ENCODE measurements at places on chromosomes 12 and 14.

GRCh38 chr14:20687362-20688166 is 1.0 kb upstream of the ANG start:
- DNase-seq = no peak

DNA sequence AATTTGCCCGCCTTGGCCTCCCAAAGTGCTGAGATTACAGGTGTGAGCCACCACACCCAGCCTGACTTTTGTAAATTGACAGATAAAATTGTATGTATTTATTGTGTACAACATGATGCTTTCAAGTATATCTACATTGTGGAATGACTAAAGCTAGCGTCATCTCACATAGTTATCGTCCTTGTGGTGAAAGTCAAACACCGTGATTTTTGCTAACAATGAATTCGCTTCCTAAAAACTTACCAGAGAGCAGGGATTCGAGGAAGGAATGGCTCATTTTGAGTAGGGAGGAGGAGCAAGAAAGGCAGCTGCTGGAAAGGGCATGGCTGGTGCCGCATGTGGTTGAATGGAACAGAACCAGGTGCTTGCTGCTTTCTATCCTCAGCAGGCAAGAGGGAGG is 85.4 kb downstream of the LGMN start:
- DNase-seq = no peak

DNA sequence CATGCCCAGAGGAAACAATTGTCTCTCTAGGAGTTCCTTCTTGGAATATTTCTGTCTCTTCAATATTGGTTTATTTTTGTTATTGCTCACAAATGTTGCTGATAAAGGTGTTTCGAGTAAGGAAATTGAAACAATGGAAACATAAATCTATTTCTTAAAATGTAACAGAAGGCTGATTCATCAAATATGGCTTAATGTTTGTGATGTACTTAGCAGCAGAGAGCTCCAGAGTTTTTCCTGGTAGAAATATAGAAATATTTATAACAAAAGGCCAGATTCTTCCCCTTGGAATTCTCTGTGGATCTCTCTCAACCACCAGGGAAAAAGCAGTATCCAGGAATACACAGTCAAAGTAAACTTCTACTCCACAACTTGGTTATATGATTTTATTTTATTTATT is 149.2 kb upstream of the LRIG3 start:
- DNase-seq = no peak

DNA sequence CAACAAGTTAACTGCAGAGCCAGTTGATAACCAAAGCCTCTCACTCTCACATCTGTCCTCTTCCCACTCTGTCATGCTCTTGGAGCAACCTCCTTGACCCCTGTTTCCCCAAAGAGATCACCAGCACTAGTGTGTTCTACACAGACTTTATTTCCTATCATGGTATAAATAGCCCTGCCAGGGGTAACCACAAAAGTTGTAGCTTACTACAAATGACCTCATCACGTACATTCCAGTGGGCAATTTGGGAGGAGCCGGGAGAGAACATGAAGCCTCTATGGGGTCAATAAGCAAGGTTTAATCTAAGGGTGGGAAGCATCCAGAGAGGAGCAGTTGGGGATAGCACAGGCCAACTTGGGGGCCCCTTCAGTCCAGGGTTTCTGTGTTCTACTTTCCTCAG is 186.5 kb downstream of the KCNA5 start:
- DNase-seq = no peak

Data from stimulated activated CD8-positive, alpha-beta memory T cell treated with anti-CD3 and anti-CD28 coated beads, Interleukin-2, amount 100 ng/mL, for 48 hours (primary cell).